H9 (cell line): ENCODE measurements at places on chromosomes 1 and 21.
A peak's percentile ranks its signal among the peaks of the same experiment; 100 is the strongest.

GRCh38 chr1:56415258-56415657 is 164.1 kb downstream of the PLPP3 start:
- no peak for DNase-seq
- H3K4me1 ChIP-seq: no peaks in the 10 kb centered on the region
- no peak overlapping the region for H3K27ac ChIP-seq
- H3K27me3 ChIP-seq: no peaks in the 10 kb centered on the region
- H3K36me3 ChIP-seq: no peaks in the 10 kb centered on the region

- H3K4me1 ChIP-seq: no peaks in the 10 kb centered on the region
- H3K4me3 ChIP-seq: no peak overlapping the region
- H3K27me3 ChIP-seq: peaks cover 11% of the 10 kb centered on the region; the same call in 1 of the 2 replicates
- no peaks in the 10 kb centered on the region; the same call in 2 of the 3 replicates for H3K36me3 ChIP-seq
Measured at GRCh38 chr1:156814571-156815260, 1.9 kb downstream of the SH2D2A start.

DNA sequence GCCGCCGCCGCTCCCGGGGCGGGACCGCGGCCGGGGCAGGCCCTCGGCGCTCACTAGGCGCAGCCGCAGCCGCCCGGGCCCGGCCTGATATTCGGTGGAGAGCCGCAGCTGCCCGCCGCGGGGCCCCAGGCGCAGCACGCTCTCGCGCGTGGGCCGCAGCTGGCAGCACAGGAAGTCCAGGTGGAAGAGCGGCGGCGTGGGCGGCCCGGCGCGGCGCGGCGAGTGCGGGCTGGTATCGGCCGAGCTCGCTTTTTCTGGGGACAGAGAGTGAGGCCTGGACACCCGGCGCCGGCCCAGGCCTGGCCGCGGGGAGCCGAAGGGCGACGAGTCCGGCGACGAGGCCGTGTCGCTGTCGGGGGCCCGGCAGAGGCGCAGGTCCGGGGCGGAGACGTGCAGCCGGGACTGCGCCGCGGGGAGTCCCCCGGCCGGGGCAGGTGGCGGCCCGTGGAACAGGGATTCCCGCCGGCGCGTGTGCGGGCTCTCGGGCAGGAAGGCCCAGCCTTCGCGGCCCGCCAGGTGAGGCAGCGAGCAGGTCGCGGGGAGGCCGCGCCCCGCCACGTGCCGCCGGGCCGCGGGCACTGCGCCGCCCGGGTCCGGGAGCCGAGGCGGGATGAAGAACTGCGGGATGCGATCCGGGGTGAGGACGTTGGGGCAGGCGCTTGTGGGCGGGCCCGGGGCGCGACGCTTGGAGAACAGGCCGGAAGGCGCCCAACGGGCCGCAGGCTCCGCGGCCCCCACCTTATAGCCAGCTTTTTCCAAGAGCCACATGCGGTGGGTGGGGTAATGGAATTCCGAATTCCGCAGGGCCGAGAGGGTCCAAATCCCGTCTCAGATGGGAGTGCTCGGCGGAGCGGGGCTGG is 1.2 kb downstream of the C2CD4D start:
- H3K4me3 ChIP-seq: peak overlapping the region; percentile 76
- H3K36me3 ChIP-seq: no peaks in the 10 kb centered on the region
- H3K27me3 ChIP-seq: peaks cover 9% of the 10 kb centered on the region; the same call in 1 of the 2 replicates
- no peak overlapping the region for H3K27ac ChIP-seq
- DNase-seq: no peak

GRCh38 chr1:3038571-3039181 is 17.4 kb downstream of the ACTRT2 start:
- peaks cover 6% of the 10 kb centered on the region for H3K36me3 ChIP-seq
- H3K27me3 ChIP-seq: no peaks in the 10 kb centered on the region
- no peak for DNase-seq
- H3K4me3 ChIP-seq: no peak overlapping the region

- H3K27ac ChIP-seq: no peak overlapping the region
- no peaks in the 10 kb centered on the region for H3K27me3 ChIP-seq
- no peak for DNase-seq
- peaks cover 42% of the 10 kb centered on the region for H3K36me3 ChIP-seq
Measured at GRCh38 chr1:219985169-219985568, 56.8 kb upstream of the SLC30A10 start.

DNA sequence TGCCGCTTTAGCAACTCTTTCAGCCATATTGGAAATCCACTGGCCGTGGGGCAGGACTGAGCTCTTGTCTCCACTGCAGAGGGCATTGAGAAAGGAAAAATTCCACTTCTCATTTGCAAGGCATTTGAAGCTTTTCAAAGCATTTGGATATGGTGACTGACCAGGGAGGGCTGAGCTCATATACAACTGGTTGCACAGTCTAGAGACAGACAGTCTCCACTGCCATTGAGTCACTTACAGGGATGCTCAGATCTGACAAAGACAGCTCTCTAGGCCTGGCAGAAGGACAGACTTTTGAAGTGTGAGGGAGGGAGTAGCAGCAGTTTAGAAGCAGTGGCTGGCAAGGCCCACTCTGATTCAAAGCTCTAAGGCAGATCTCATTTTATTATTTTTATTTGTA is 24.2 kb downstream of the NCF2 start:
- H3K36me3 ChIP-seq: no peaks in the 10 kb centered on the region
- no peak for DNase-seq
- H3K27me3 ChIP-seq: no peaks in the 10 kb centered on the region

DNA sequence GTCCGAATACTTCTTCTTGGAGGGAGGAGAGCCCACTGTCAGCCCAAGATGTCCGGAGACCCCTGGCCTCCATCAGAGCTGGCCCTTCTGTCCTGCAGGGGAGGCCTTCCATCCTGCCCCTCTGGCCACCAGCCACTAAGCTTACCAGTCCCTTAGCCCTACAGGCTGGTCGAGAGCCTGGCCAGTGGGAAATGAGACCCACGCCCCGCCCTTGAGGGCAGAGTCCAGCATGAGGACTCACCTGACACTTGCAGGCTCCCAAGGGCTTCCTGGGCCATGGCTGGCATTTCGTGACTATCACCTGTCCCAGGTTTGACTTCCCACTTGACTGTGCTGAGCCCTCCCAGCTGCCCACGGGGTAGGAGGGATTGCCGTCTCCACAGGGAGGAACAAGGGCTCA is 361.8 kb upstream of the VAMP3 start:
- DNase-seq: peak; percentile 14
- H3K4me1 ChIP-seq: peaks cover 2% of the 10 kb centered on the region; the same call in 1 of the 2 replicates

DNA sequence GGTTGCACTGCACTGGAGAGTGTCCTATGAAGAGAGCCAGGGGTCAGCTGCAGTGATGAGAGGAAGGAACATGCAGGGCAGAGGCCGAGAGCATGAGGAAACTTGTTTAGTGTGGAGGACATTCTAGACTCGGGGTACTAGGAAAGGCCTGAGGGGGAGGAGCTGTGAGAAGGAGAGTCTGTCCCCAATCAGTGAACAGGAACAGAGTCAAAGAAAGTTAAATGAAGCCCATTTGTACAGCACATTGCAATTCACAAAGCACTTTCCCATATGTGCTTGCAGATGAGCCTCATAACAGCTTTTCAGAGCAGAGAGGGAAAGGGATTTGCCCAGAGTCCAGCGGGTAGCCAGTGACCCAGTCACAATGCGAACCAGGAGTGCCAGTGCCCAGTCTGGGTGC is 83.4 kb downstream of the NAV1 start:
- H3K4me3 ChIP-seq: no peak overlapping the region
- no peak for DNase-seq
- peaks cover 4% of the 10 kb centered on the region; the same call in 1 of the 2 replicates for H3K4me1 ChIP-seq
- H3K27ac ChIP-seq: no peak overlapping the region
- no peaks in the 10 kb centered on the region for H3K27me3 ChIP-seq

- no peaks in the 10 kb centered on the region for H3K27me3 ChIP-seq
- H3K27ac ChIP-seq: no peak overlapping the region
- DNase-seq: peak; percentile 73
- H3K4me1 ChIP-seq: no peaks in the 10 kb centered on the region
- no peaks in the 10 kb centered on the region for H3K36me3 ChIP-seq
- H3K4me3 ChIP-seq: no peak overlapping the region
Measured at GRCh38 chr1:159211331-159212136, 6.9 kb downstream of the ACKR1 start.

- H3K27ac ChIP-seq: no peak overlapping the region
- DNase-seq: no peak
- H3K4me1 ChIP-seq: no peaks in the 10 kb centered on the region
- peaks cover 53% of the 10 kb centered on the region for H3K36me3 ChIP-seq
- H3K4me3 ChIP-seq: no peak overlapping the region
Measured at GRCh38 chr1:183528577-183528976, 56.3 kb downstream of the SMG7 start.

DNA sequence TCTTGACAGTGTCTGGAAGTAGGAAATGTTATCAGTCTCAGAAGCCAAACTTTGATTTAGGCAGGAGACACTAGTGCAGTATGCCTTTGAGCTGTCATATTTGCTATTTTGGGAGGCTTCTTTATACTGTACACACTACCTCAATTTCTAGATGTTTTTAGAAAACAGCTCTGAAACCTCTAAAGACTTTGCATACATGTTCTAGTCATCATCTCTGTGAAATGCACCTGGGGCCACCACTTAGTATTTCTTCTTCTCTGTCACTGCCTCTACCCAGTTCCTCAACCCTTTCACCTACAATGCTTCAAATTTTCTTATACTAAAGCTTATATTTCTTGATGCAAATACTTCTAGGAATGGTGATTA is 29.1 kb upstream of the PLA2G4A start:
- H3K27me3 ChIP-seq: no peaks in the 10 kb centered on the region
- H3K4me3 ChIP-seq: no peak overlapping the region
- DNase-seq: no peak
- H3K27ac ChIP-seq: no peak overlapping the region

GRCh38 chr1:66533804-66534740 is at the start of gene SGIP1:
Gene SGIP1 (plus strand): TSS chr1:66534153. CDS start chr1:66534359, 206 bp downstream.
- H3K36me3 ChIP-seq: no peaks in the 10 kb centered on the region
- peaks cover 3% of the 10 kb centered on the region; the same call in 1 of the 2 replicates for H3K4me1 ChIP-seq
- H3K27ac ChIP-seq: no peak within 1 kb of the TSS
- peak within 1 kb of the TSS; percentile 78 for H3K4me3 ChIP-seq
- peak; percentile 90 for DNase-seq
- peaks cover 4% of the 10 kb centered on the region; the same call in 1 of the 2 replicates for H3K27me3 ChIP-seq

- H3K27ac ChIP-seq: no peak overlapping the region
- H3K36me3 ChIP-seq: peaks cover 13% of the 10 kb centered on the region
- no peak for DNase-seq
- H3K27me3 ChIP-seq: no peaks in the 10 kb centered on the region
Measured at GRCh38 chr21:39189857-39190604, 6.8 kb upstream of the PSMG1 start.

DNA sequence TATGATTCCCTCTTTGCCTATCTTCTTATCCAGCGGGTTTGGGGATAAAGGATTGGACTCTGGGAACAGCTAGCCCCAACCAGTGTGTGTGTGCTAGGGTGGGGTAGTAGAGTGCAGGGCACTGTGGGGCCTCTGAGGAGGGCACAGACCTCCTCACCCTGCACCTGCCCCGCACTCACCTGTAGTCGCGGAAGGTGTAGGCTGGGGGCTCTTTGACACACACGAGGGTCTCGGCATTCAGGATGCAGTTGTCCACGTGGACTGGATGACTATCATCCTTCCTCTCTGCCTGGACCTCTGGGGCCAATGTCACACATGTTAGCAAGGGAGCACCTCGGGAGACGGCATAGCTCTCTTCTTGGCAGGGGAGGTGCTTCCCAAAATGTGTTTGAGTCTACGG is 8.0 kb upstream of the CLDN19 start:
- no peak overlapping the region for H3K4me3 ChIP-seq
- peaks cover 38% of the 10 kb centered on the region for H3K36me3 ChIP-seq
- no peak overlapping the region for H3K27ac ChIP-seq
- no peaks in the 10 kb centered on the region for H3K27me3 ChIP-seq

DNA sequence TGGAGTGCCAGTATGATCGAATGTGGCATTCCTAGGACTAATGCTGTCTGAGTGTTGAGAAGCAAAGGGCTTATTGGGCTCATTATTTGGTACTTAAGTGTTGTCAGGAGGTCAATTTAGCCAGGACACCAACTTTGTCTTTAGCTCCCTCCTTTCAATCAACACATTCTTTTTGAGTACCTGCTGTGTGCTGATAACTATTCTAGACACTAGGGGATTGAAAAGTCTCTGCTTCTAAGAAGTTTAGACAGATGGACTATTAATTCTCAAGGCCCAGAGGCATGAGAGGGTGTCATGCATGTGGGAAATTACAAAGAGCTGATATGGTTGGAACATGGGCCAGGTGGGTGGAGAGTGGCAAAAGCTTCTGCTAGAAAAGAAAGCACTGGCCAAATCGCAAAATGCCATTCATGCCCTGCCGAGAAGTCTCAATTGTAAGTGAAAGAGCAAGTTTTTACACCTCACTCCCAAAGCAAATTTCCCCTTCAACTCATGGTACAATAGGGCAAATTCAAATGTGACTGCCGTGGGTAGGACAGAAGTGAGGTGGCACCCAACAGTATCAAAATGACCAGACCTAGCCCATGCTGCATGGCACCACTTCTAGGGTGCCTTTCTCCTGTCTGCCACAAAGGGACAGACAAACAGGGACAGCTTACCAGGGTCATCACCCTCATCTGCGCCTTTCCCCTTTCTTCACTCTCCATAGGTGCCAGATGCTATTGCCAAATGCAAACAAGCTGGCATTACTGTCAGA is 53.6 kb upstream of the LAX1 start:
- no peak for DNase-seq
- H3K4me3 ChIP-seq: no peak overlapping the region
- H3K4me1 ChIP-seq: no peaks in the 10 kb centered on the region
- H3K27me3 ChIP-seq: no peaks in the 10 kb centered on the region

- no peaks in the 10 kb centered on the region for H3K27me3 ChIP-seq
- no peaks in the 10 kb centered on the region for H3K4me1 ChIP-seq
- DNase-seq: no peak
- H3K36me3 ChIP-seq: no peaks in the 10 kb centered on the region
- no peak within 1 kb of the TSS for H3K27ac ChIP-seq
Measured at GRCh38 chr1:20138961-20139550, at the start of gene PLA2G2F. Gene PLA2G2F (plus strand): TSS chr1:20139323. CDS start chr1:20139428, 105 bp downstream.

GRCh38 chr1:9651565-9652378 is at the start of gene PIK3CD:
Gene PIK3CD (plus strand): TSS chr1:9651731. CDS start chr1:9710456, 58,725 bp downstream.
- H3K4me3 ChIP-seq: peak within 1 kb of the TSS; percentile 88
- H3K36me3 ChIP-seq: no peaks in the 10 kb centered on the region
- no peak within 1 kb of the TSS for H3K27ac ChIP-seq
- no peaks in the 10 kb centered on the region for H3K4me1 ChIP-seq
- DNase-seq: peak; percentile 61

- no peaks in the 10 kb centered on the region for H3K36me3 ChIP-seq
- DNase-seq: no peak
- H3K4me3 ChIP-seq: no peak overlapping the region
- no peaks in the 10 kb centered on the region for H3K27me3 ChIP-seq
- no peaks in the 10 kb centered on the region for H3K4me1 ChIP-seq
Measured at GRCh38 chr21:27076025-27076424, 109.1 kb upstream of the ADAMTS5 start.

DNA sequence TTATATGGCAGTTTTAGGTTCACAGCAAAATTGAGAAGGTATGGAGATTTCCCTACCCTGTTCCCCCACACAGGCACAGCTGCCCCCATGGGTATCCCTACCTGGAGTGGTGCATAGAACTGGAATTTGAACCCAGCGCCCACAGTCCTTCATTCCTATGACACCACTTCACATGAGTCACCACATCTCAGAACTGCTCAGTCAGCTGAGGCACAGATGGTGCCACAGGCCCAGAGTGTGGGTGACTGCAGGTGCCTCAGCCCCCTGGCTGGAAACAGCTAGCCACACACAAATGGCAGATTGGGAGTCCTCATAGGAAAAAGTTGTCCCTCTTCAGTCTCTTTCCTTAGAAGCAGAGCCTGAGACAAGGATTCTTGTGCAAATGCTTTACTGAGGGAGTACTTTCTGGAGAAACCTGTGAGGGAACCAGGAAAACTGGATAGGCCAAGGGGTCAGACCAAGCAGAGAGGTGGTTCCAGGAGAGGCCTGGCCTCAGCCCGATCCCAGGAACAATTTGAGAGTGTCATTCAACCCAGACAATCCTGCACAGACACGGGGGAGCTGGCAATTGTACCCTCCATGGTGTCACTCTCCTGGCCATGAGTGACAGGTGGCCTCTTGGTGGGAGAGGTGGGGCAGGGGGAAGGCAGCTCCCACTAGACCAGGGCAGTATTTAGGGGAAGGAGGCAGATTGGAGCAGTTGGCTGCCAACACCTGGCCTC is 6.9 kb downstream of the PLA2G2D start:
- H3K27ac ChIP-seq: no peak overlapping the region
- peaks cover 2% of the 10 kb centered on the region; the same call in 1 of the 2 replicates for H3K4me1 ChIP-seq
- H3K4me3 ChIP-seq: no peak overlapping the region
- H3K27me3 ChIP-seq: no peaks in the 10 kb centered on the region
